ENCODE measurements at places on chromosomes 1 and 21.

DNA sequence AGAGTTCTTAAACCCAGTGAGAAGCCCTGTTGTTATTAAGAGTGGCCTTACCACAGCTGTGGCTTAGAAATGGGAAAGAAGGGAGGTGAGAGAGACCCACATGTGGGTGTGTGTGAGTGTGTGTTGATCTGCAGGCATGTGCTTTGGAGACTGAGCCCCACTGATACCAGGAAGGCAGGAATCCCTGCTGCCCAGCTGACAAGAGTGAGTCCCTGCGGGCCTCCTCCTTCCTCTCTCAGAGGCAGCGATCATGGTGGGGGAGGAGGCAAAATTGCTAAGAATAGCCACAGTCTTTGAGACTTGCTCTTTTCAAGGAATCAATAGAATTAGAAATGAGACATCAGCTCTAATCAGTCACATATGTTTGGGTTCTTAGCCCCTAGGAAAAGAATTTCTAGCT lies 87.0 kb upstream of the WARS2 start:
- DNase-seq, result no peak

DNA sequence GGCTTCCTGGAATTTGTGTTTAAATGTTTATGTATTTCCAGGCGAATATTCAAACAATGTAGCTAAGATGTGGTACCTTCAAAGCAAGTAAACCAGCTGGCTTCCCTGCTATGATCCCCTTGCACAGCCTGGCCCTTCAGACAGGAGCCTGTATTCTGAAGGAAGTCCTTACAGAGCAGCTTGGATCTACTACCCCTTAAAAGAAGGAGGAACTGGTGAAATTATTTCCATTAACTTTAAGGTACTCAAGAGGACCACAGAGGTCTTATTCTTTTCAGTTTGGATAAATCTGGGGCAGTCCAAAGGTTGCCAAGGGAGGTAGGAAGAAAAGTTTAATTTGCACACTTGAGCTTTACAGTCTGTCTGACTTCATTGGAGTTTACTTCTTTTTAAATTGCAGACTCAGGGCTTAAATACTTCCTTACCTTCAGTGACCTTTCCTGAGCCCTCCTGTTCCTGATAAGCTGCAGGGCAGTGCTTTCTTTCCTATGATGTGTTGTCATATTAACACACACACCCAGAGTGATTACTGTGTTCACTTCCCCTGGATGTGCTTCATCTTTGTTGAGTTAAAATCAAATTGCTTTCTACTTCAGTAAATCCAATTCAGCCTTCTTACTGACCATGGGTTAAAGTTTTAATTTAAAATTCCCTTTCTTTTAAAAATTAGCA lies 40.5 kb downstream of the DISC1 start:
- no peak for DNase-seq

GRCh38 chr1:207234690-207235089 lies 86.8 kb upstream of the CD55 start:
- DNase-seq, result no peak

GRCh38 chr1:241507189-241507863 lies 12.2 kb downstream of the FH start:
- no peak for DNase-seq

DNA sequence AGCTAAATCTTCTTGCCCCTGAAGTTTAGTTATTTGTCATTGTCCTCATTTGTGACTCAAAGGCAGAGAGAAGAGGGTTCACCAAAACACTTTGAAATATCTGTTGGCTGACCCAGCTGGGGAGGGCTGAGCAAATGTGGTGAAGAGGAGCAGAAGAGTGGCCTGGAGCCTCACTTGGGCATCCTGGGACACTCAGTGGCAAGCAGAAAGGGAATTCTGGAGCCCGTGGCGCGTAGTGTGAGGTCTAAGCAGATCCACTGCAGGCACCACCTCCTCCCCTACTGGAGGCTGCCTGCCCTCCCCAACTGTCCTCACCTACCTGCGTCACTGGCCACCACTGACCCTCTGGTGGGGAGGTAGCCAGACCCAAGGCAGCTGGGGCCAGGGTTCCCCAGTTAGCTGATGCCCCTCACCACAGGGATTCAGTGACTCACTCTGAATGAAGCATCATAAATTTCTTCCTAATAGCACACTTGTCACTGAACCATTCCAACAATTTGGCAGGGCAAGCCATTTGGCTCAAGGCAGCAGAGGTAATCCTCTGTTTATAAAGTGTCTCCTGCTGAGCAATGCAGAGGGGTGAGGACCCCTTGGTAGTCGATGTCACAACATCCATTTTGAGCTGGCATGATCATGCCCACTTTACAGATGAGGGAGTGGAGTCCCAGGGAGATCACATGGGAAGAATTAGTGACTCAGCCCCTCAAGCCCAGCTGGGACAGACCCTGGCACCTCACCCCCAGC lies 80.3 kb downstream of the NENF start:
- no peak for DNase-seq

GRCh38 chr21:38806942-38807284 lies 1.2 kb downstream of the ETS2 start:
- DNase-seq, result no peak

DNA sequence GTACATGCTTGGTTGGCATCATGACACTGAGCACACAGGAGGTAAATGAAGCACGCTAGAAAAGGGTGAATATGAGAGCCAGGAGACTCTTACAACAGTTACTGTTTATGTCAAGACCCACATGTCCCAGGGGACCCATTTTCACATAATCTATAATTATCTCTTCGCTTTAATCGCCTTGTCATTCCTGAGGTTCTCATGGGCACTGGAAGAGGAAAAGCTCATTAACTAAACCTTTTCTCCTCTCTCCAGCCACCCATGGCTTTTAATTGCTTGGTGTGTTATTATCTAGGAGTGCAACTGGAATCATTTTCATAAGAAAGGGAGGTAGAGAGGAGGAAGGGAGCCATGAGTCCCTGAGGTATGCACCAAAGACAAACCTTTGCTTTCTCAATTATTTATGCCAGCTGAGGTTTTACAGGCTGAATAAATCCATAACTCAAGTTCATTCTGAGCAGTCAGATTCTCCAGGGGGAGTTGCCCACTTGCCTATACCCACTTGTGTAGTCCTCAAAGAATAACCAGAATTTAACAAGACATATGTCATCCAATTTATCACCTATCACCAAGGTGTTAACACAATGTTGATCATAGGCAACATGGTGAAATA lies 77.4 kb downstream of the ACBD6 start:
- no peak for DNase-seq

DNA sequence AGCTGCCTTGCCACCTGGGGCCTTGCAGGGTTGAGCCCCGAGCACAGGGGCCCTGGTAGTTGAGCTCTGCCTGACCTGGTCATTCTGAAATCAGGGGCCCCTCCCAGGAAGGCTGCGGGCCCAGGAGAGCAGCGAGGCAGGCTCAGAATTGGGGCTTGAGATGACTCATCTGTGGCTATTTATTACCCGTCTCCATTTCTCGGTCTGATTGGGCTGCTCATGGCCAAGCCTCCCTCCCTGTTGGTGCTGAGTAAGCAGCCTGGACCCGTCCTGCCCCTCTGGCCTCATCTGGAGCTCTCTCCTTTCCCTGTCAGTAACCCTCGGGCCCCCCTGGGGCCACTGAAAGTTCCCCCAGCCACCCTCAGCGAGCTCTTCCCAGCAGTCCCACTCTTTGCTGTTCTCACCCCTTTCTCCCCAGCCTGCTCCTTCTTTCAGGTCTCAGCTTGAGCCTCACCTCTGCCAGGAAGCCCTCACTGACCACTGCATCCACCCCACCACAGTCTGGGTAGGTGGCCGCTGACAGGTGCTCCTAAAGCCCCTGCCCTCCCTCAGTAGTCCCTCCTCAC lies 11.0 kb upstream of the TNFRSF8 start:
- DNase-seq, result no peak

DNA sequence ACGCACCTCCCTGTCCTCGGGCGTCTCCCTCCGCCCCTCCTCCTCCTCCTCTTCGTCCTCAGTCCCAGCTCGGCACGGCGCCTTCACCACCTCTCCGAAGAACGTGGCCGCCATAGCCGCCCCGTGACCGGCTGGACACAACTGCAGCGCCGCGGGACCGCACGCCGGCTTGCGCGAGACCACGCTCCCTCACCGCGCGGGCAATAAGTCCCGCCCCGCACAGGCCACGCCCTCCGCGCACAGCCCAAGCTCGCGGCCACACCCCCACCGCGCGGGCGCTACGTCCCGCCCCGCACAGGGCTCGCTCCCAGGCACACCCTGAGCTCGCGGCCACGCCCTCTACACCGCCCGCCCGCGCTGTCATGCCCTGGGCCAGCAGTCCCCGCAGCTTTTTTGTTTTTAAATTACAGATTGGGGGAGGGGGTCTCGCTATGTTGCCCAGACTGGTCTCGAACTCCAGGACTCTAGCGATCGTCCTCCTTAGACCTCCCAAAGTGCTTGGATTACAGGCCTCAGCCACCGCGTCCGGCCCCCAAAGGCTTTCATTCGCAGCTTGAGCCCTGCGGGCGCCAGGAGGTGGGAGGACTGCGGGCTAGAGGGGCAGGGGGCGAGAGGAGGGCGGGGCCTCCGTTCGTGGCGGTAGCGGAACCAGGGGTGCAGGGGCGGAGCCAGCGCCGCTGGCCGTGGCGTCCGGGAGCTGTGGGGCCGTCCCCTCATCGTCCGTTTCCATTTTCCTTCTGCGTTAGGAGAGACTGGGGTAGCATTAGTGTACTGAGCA lies at the start of gene PSMG1:
PSMG1 (minus strand) TSS at position 180 of the 778 bp plus-strand sequence; CDS start at position 114, 66 bp downstream.
- DNase-seq, result peak; percentile 84

- DNase-seq, result no peak
These were observed 318.4 kb upstream of the RGS18 start for GRCh38 chr1:191839891-191840290.

GRCh38 chr1:160427625-160428024 lies 27.3 kb downstream of the VANGL2 start:
- DNase-seq, result no peak

DNA sequence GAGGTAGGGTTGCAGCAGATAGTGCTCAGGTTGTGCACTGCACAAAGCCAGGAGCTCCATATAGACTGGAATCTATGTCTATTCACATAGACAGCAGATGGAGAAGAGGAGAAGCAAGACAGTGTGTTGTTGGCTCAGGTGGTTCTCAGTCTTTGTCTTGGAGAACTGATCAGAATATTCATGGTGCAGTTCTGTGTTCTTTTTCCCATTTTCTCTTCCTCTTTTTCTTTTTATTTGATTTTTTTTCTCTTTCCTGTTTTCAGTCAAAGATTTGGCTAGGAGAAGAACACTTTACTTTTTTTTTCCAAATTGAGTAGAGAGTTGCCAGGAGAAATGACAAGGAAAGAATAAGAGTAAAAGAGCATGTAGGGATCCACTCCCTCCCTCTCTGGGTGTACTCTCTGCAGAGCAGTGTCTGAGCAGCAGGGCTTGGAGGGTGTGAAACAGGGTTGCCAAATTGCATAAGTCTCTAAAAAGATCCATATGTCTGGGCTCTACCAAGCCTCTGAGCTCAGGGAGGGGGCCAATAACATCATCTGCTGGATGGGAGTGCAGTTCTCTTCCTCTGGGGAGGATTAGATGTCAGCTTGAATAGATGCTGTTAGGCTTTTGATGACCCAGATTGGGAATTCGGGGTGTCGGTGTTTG lies 8.7 kb upstream of the CD34 start:
- no peak for DNase-seq

DNA sequence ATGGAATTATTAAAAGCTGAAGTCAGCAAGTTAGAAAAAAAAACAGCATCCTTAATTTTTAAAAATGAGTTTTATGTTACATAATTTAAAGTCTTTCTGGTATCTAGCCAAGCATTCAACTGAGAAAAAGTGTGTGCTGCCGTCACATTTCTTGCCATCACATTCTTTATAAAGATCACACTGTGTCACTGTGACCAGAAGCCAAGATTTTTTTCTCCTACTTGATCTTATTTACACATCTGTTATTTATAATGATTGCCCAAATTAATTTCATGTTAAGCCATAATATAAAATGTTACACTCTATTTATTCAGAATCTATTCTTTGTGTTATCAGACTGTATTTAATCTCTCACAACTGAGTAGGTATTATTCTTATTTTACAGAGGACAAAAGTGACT lies 1603.7 kb downstream of the PLA2G4A start:
- DNase-seq, result no peak

DNA sequence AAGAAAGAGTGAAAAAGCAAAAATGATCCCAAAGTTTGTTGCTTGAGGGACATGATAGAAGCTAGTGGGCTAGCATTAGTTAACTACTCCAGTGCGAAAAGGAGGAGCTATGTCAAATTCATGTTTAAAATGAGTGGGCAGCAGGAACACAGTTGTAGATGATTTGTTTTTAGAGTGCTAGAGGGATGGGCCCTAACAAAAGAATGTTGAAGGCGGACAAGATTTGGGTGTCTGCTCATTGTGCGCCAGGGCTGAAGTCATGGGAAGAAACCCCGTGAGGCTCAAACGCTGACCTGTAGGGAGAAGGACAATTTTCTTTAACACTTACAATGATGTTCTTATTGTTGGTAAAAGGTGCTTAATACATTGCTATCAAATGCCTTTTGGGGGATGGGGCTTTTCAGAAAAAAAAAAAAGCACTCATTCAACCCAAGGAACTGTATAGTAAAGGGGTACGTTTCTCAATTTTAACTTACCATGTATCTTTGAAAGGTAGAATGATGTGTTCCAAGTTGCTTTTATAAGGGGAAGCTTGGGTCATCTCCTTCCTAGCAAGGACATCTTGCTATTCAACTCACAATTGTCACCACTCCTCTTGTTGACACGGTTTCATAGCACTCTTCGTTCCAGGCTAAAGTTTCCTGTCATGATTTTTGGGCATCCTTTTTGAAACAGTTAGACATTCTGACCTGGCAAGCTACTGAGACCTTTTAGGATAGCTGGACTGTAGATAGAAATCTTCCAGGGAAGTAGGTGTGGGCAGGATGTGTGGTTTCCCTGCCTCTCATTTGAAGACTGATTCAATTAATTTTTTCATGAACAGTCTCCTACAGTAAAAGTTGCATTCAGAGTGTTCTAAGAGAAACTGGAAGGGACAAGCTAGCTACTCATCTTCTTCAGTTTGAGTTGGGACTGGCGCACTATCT lies 53.0 kb upstream of the CNN3 start:
- DNase-seq, result no peak

DNA sequence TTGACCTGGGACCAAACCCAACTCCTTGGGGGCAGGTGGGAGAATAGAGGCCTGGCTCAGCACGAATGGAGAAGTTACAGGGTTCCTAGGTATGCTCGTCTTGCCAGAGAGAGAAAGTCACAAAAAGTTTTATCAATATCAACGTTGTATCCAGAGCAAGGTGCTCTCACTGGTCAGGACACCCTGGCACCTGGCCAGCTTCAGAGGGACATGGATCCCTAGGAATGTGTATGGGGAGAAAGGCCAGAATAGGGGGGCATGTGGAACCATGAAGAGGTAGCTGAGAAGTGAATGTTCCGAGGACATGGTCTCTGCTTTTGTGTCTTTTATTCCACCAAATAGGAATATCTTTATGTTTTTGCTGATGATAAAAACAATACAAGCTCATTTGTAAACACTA lies 9.4 kb upstream of the POU3F1 start:
- DNase-seq, result no peak

DNA sequence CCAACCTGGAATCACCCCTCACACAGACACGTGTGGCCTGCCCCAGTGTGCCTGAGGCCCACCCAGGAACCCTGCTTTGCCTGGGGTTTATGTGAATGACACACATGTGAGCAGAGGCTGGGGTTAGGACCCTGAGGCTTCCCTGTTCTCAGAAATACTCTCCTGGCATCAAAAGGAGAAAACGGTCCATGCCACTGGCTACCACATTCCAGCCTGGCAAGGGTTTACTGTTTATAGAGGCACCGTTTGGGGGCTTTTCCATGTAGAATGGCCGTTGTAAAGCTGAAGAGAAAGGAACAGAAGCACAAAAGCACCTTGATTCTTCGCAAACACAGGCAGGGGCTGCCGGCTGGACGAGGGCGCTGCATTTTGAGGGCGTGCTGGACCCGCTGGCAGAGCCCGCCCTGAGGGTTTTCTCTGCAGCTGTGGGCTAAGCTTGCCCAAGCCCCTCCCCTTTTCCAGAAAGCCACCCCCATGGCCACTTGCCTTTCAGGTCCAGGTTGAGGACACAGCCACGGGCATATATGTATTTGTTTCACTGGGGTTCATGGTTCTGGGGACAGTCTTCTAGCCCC lies 13.0 kb downstream of the TFF3 start:
- no peak for DNase-seq
